Stimulated activated CD4-positive, alpha-beta T cell treated with anti-CD3 and anti-CD28 coated beads, Interleukin-1b, Interleukin-23, amount 100 ng/mL, for 1 hour (primary cell): ENCODE measurements at places on chromosomes 3 and 15.

GRCh38 chr3:1723726-1724125 is 374.9 kb upstream of the CNTN4 start:
- DNase-seq: no peak

- DNase-seq: no peak
Observed at GRCh38 chr3:108099244-108099643, 8.4 kb upstream of the CD47 start.

DNA sequence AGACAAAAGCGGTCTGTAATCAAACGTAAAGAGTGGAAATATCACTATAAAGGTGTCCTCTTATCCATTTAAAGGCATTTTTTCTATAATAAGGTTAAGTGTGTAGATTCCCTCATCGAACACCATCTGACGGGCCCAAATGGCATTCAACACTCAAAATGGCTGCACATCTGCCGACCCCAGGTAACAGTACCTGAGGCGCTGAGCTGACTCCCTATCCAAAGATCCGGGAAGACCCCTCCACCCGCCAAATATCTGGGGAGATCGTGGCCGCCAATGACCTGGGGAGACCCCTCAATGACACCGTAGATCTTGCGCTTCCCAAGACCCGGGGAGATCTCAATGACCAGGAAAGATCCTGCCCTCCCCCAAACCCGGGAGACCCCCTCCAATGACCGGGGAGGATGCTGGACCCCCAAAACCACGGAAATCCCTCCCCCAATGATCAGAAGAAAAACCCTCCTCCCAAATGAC is 476 bp downstream of the IP6K2 start:
- DNase-seq: no peak

DNA sequence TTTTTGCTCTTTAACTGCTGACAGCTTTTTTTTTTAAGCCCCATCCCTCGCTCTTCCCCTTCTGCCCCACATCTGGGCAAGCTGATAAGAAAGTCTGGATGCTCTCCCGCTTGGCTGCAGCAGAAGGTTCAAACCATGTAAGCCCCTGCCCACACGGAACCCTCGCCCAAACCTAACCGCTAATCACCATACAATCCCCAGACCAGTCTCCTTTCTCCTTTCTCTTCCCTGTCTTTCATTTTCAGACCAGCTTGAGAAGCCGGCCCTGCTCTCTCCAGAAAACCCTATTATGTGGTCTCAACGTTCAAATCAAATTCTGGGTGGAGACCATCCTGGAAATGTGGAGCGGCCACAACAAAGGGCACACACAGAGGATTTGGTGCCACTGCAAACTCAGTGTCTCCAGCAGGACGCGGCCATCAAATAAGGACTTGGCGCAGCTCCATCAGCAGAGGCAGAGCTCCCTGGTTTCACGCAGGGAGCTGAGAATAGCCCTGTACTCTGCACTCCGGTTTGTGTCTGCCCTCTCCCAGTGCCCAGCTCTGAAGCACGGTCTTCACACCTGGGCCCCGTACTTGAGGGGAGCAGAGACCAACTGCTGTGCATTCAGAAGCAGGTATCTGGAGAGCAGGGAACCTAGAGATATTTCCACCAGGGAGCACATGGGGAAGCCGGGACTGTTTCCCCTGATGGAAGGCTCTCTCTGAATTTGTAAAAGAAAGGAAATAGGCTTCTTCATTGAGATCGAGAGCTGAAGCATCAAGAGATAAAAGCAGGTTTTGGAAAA is 92.6 kb downstream of the XXYLT1 start:
- DNase-seq: no peak

- no peak for DNase-seq
Observed at GRCh38 chr3:152823781-152824180, 11.2 kb upstream of the P2RY1 start.

DNA sequence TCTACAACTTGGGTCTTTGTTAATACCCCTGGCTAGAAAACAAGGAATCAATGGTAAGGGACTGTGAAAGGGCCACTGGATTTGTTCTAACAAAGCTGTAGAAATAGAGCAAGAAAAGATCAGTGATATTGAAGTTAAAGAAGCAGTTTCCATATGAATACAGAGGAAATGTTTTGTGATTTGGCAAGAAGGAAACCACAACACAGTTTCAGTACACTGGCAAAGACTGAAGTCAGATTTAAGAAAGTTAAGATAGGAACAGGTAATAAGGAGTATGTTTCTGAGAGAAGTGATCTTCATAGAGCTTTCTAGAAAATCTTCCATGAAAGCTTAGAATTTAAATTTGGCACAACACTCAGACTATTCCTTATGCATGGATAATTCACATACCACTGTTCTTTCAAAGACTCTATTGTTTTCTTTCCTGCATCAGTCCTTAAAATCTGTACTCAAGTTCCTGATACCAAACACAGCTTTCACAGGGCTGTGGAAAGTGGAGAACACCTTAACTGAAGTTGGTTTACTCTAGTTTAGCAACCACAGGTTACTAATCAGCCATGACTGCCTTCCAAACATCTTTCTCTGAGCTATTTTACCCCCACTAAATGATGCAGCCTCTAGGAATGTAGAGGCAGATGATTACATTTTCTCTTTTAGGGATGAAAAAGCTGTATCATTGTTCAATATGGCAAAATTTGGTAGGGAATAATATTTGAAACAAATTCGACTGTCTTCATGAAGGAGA is 32.4 kb upstream of the ALCAM start:
- DNase-seq: no peak

- no peak for DNase-seq
Observed at GRCh38 chr3:175294793-175295192, 435.7 kb downstream of the NAALADL2 start.

DNA sequence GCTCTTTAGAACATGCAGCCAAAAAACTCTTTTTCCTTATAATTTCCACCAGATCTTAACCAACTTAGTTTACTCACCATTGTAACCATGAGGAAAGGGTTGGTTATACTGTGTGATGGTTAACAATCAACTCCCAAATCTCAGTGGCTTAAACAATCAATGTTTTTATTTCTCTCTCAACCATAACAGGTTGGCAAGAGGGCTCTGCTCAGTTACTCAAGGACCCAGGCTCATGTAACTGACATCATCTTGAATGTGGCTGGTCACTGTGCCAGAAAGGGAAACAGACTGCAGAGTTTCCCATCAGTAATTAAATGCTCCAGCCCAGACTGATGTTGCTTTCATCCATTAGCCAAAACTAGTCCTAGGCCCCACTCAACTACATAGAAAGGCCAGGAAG is 69.0 kb downstream of the ANKRD28 start:
- DNase-seq: no peak

DNA sequence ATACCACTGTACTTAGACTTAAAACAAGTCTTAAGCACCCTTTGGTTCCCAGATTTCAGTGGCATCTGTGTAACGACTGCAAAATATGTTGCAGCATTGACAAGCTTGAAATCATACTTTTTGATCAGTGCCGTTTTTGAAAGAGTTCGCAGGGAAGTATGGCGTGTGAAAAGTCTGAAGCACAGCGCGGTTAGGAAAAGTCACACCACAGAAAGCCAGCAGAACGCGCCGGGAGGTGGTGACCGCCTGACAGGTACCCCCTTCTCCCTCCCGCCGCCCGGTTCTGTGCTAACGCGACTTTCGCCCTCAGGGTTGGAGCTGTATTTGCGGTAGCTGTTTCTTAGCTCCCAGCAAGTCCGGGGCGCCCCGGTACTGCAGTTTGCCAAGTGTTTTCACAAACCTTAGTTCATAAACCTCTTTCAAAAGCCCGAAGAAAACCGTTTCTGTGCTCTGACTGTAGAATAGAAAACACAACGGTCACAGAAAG is 481 bp upstream of the CRYBG3 start:
- DNase-seq: no peak

DNA sequence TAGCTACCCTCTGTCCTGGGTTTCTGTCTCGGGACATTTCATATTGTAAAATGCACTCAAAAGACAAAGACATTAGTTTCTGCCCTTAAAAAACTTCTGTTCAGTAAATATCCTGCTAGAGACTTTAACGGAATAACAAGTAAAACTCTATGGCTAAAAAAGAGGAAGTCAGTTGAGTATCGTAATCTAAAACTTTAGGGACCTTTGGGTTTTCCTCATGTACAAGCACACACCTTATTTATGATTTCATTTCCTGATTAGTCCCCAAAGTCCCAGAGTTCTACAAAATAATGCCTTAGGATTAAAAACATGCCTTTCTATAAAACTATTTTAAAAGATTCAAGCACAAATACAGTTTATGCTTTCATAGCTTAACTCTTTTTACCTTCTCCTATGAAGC is 585.9 kb downstream of the UNC13C start:
- DNase-seq: no peak

GRCh38 chr15:74994236-74994635 is 1.1 kb upstream of the SCAMP5 start:
- DNase-seq: no peak

DNA sequence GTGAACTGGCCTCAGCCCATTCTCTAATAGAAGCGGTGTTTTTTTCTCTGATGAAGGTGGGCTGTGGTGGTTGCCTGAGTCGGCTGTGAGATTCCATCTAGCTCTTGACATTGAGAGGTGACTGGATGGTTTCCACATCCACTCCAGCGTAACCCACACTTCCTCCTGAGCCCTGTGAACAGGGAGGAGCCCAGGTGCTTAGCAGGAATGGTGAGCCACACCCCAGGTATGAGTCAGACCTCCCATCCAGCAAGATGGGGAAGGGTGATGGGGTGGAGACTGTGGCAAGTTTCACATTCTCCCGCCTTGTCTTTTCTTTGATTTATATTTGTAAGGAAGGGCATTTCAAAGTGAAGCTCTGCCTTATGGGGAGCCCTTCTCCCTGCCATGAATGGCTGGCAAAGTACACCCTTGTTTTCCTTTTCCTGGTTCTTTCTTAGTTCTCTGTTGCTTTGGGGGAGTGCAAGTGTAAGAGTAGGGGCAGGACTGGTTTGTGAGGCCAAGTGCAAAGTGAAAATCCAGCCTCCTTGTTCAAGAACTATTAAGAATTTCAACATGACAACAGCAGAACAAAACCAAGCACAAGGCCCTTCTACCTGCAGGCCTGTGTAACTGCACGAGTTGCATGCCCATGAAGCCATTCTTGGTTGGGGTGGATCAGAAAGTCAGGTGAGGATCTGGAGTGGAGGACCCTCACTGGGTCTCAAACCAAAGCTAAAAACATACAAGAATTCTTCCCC is 4.6 kb upstream of the TPRG1 start:
- DNase-seq: no peak

DNA sequence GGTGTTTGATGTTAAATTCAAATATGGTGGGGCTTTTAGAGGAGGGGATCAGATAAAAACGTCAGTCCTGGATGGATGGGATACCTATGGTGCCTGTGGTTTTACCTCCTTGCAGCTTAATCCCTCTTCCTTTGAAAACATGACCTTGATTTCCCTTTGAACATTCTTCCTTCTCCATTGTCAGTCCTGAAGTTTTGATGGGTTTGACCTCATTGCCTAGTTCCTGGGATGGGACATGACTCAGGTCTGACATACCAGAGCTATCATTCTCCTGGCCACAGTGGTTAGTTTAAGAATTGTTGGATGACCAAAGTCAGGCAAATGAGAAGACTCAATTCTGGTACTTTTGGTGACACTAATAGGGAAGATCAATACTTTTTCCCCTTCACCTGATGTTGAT is 87.2 kb downstream of the PRICKLE2 start:
- no peak for DNase-seq

- DNase-seq: no peak
Observed at GRCh38 chr3:65636326-65636725, 402.4 kb downstream of the MAGI1 start.

DNA sequence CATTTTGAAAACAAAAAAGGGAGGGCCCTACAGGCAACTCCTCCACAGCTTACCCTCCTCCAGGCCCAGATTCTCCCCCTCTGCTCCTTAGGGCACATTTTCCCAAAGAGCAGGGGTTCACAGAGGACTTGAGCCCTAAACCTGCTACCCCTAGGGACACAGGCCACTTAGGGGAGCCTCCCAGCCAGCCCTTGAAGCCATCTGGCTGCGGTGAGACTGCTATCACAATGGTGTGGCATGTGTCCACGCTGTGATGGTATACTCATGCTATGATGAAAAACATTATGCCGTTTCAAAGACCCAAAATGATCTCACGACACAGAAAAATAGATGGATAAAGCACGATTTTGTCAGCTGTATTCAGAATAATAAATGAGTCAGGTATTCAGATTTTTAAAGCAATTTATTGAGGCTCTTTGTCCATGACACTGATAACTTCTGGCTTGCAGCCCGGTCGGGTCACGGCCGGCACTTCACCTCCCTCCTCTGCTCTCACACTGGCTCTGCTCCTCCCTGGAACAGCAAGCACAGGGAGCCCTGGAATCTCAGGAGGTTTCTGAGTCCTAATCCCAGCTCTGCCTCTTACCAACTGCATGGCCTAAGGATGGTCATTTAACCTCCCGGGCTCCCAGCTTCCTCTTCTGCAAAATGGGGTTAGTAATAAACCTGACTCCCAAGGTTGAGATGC is 115.3 kb downstream of the MEGF11 start:
- no peak for DNase-seq

DNA sequence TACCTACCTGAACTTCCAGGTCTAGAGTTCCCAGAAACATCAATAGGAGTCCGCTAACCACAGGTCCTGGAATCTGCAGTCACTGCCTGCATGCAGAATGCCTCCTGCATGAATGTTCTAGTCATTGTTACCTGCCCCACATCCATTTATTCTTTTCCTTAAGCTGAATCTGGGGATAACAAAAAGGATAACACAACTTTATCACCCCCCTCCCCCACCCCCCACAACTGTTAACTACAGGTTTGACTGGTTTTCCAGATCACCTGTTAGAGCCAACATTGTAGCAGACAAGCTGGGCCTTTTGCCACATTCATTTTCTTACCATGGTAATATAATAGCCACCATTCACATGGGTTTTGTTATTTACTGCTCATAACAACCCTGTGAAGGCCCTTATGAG is 4.6 kb upstream of the CTSH start:
- no peak for DNase-seq

GRCh38 chr3:77179762-77180161 is 139.9 kb downstream of the ROBO2 start:
- no peak for DNase-seq

DNA sequence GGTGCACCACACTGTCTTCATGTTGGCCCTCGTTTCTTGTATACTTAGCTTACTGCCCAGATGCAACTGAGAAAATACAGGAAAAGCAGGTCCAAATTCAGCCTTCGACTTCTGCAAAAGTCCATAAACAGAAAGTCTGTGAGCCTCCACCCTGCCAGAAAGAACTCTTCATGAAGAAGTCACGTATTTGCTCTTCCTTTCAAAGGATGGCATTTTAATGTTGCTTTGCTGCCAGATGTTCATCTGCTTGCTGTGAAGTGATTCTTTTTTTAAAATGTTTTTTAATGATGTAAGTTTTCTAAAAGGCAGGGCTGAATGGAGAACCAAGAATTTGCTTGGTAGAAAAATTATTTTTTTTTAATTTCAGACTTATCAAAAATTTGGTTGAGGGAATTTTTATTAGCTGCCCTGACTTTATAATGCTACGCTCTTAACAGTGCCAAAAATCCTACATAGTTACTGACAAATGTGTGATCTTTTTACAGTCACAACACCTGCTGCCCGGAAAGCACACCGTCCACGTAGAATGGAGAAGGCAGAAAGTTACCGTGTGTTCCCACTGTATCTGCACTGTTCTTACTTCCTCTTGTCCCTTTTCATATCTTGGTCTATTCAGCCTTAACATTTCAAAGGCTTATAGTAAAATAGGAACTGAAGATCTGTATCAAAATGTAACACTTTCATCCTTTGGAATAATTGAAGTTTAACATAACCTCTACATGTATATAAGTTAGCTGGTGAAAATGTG is 136.3 kb downstream of the LRRC28 start:
- no peak for DNase-seq
